Activated CD8-positive, alpha-beta memory T cell treated with anti-CD3 and anti-CD28 coated beads for 1 hour (primary cell): ENCODE measurements at places on chromosomes 5 and 9.

- no peak for DNase-seq
Measured at GRCh38 chr5:11467588-11467987, 436.7 kb downstream of the CTNND2 start.

- no peak for DNase-seq
Measured at GRCh38 chr9:136133959-136134484, 15.3 kb upstream of the TMEM250 start.

DNA sequence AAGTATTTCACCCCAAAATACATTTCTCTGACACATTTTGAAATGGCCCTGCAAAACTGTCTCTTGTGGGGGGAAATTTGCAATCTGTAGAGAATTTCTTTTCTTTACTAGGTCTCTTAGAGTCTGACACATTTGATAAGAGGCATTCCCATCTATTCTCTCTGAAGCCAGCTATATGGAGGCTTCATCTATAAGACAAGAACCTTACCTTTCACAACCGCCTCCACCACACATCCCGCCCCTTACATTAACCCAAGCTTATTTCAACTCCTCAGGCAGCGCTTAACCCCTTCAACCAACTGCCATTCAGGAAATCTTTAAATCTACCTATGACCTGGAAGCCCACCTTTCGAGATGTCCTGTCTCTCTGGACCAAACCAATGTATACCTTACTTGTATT lies 829.5 kb downstream of the TLE4 start:
- DNase-seq = no peak

- no peak for DNase-seq
Measured at GRCh38 chr9:71681104-71681707, 87.1 kb downstream of the CEMIP2 start.

- DNase-seq = no peak
Measured at GRCh38 chr9:15475923-15476536, 34.7 kb downstream of the PSIP1 start.

GRCh38 chr5:134224888-134225779 lies 739 bp downstream of the PPP2CA start:
- DNase-seq = peak; percentile 42

GRCh38 chr5:123037104-123037418 lies 536 bp upstream of the PPIC start:
- DNase-seq = no peak

- DNase-seq = no peak
Measured at GRCh38 chr5:145946112-145946861, 9.9 kb downstream of the SH3RF2 start.
